ENCODE measurements at places on chromosomes 13 and 19.

- no peak for DNase-seq
Observed at GRCh38 chr13:93473441-93474270, 247.0 kb downstream of the GPC6 start.

- DNase-seq, result no peak
Observed at GRCh38 chr19:45895519-45895972, 6.9 kb downstream of the MYPOP start.

GRCh38 chr13:109647053-109647452 is 139.3 kb downstream of the IRS2 start:
- DNase-seq, result no peak

DNA sequence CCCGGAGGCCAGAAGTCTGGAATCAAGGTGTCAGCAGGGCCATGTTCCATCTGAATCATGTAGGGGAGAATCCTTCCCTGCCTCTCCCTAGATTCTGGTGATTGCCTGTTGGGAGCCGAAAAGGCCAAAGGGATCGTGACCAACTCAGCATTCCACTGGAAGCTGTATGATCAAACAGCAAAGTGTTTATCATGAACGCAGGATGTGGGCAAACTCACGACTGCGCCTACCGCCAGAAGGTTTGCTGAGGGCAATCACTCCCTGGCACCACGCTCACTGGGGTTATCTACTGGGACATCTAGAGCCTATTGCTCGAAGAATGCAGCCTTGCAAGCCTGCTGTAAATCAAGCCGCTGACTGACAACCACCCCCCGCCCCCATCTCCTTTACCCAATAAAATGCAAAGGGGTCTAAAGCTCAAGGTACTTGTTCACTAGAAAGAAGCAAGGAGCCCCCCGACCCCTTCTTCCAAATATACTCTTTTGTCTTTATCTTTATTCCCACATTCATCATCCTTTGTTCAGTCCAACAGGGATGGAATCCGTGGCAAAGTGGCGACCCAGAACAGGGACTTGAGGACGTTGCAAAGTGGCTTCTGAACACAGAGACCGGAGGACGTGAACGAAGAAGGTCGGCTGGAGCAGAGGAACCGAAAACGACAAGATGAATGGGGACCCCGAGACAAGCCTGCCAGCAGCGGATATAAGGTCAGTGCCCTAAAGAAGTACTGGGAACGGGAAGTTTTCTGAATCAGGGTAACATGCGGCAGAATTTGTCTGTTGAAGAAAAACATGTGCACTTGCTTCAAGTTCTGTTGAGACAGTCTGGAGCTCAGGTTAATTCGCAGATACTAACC is 16.8 kb downstream of the CLEC4M start:
- DNase-seq, result no peak

DNA sequence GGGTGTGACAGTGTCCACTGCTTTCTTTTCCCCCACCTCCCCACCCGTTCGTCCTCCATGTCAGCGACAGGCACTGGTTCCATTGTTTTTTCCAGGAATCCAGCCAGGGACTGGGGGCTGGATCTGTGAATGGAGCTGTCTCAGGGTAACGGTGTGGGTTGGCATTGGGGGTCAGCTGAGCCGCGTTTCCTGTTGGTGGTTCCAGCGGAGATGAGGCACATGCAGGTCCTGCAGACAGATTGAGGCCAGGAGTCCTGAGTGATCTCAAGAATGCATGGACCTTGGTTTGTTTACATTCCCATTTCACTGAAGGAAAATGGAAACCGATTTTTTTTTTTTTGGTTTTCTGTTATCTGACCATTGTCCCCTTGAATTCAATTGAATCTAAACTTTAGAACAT is 303.9 kb downstream of the FGF9 start:
- no peak for DNase-seq

- DNase-seq, result no peak
Observed at GRCh38 chr13:99033814-99034213, 56.0 kb upstream of the DOCK9 start.

GRCh38 chr13:20127262-20127561 is 33.6 kb downstream of the GJA3 start:
- no peak for DNase-seq

Measured in islet precursor cell (in vitro differentiated cells).